Stimulated activated CD4-positive, alpha-beta T cell treated with anti-CD3 and anti-CD28 coated beads, Interleukin-15, amount 100 ng/mL, for 1 hour (primary cell): ENCODE measurements at places on chromosomes 1 and 21.

DNA sequence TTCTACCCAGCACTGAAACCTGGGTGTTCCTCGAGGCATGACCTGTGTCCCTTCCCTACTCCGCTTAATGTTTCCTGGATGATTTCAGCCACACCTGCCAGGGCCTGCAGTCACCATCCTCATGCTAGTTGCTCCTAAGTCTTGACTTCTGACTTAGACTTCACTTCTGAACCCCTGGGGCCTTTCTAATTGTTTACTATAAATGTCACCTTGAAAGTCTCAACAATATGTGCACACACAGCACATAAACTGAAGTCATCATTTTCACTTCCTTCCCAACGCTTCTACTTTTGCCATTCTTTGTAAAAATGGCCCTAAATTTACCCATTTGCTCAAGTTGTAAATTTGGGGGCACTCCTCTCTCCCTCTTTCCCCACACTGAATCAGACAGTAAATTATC is 141.1 kb downstream of the DYRK1A start:
- DNase-seq = no peak

GRCh38 chr1:31955917-31956736 is 18.0 kb upstream of the PTP4A2 start:
- DNase-seq = peak; percentile 60

- DNase-seq = no peak
These were observed 12.8 kb downstream of the UTP25 start for GRCh38 chr1:209840611-209841010.

DNA sequence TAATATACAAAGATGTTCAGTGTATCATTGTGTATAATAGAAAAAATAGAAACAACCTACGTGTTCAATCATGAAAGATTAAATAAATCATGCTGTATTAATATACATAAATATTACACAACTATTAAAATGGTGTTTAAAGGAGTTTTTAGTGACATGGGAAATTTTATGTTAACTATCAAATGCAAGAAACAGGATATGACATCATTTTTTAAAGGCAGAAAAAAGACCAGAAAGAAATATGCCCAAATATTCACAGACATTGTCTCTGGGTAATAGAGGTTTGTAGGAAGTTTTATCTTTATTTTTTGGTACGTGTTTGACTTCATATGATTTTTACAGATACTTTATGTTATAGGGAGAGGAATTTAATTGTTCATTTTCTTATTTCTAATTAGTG is 34.0 kb downstream of the NPHS2 start:
- DNase-seq = no peak

- DNase-seq = no peak
These were observed 14.9 kb downstream of the PCP4L1 start for GRCh38 chr1:161273402-161273801.

DNA sequence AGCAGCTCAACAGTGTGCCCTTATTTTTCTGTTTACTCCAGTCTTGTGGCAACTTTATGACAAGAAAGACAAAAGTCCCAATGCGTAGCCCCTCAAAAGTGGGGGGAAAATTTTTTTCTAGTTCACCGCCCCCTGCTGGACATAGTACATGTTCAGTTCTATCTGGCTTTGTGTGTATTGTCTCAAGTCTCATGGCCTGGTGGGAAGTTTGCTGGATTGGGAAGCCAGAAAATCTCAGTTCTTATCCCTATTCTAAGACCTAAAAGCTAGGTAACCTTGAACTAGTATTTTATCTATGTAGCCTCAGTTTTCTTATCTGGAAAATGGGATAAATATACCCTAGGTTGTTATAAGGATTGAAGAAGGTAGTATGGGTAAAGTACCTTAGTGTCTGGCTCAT is 55.8 kb upstream of the LDLRAP1 start:
- DNase-seq = no peak

DNA sequence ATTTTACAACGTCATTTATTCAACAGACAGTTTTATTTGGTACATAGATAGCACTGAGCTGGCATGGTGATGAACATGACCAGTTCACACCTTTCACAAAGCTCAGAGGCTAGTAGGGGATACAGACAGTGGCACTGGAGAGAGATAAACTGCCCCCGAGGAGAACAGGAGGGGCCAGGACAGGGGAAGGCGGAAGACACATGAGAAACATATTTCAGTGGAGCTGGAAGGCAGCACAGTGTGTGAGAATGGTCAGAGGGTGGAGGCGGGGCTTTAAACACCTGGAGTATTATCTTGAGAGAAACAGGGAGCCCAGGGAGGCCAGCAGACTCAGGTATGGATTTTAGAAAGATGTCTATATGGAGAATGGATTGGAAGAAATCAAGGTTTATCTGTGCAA is 49.5 kb downstream of the CHML start:
- no peak for DNase-seq

GRCh38 chr1:202282596-202283283 is 59.0 kb downstream of the UBE2T start:
- no peak for DNase-seq

DNA sequence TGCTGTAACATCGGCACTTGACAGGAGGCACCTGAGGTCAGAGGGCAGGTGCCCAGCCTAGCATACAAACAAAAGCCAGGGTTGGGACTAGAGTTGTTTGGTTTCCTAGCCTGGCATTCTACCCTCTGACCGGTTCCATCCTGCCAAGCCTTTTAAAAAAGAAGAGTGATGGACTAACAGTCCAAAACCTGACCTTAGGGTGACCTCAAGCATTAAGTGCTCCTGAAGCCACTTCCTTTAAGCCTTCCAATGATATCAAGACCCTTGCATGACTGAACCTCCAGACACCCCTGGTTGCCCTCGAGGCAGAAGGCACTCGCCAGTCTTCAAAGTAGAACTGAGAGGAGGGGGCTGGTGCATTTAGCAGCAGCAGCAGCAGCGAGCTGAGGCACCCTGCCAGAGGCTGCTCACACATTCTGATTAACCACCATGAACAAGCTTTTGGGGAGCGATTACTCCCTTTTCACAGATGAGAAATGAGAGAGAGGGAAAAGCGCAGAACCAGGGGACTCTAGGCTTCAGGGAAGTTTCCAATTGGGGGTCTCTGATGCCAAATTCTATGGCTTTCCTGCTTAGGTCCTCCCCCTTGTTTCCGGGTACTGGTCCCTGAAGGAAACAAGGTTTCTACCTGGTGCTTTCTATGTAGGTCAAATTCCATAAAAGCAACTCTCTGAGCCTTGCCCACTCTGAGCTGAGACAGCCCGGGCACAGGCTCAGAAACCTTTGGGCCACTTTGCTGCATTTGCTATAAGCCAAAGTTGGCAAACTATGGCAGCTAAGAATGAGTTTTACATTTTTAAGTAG is 9.2 kb downstream of the SLC2A1 start:
- no peak for DNase-seq

GRCh38 chr21:45506241-45506817 is 35.9 kb downstream of the SLC19A1 start:
- DNase-seq = no peak

DNA sequence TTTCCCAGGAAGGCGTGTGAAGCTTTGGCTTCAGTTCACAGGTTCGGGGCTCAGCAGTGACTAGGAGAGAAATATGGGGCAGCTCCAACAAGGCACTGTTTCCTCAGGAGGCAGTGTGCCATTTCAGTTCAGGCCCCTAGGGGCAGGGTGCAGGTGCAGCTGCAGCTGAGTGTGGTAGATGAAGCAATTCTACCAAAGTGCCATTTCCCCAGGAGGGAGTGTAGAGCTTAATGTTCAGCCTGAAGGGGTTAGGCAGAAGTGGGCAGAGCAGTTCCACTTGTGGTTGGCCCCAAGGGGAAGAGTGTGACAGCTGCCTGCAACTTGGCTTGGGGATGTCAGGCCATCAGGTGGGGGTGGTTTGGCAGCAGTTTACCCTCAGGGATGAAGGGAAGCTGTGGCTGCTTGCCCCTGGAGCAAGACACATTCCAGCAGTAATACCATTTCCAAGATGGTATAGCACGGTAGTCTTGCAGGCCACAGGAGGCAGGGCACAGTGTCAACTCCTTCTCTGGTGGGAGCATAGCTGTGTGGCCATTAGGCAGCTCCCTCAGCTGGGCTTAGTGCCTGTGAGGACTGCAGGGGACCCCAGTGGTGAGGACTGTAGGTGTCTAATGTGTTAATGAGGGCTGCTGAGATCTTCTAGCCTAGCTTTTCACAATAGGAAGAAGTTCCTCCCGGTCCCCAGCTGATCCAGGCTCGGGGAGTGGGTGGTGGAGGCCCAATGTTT is 34.7 kb downstream of the RGSL1 start:
- no peak for DNase-seq

DNA sequence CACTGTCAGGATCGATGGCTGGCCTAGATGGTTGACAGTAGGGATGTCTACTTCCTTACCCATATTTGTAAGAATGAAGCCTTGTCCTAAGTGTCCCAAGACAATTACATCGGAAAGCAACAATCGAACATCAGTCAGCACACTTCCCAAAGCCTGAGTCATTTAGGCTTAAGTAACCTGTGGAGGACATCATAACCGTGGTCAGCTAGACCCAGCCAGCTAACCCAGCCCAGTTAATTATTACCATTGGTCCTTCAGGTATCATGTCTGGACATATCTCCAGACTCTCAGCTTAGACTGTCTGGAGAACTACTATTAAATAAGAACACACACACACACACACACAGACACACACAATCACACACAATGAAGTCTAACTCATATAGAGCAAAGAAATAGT is 264.7 kb downstream of the TRABD2B start:
- no peak for DNase-seq

- no peak for DNase-seq
These were observed 350.3 kb upstream of the LYPLAL1 start for GRCh38 chr1:218823291-218823900.

DNA sequence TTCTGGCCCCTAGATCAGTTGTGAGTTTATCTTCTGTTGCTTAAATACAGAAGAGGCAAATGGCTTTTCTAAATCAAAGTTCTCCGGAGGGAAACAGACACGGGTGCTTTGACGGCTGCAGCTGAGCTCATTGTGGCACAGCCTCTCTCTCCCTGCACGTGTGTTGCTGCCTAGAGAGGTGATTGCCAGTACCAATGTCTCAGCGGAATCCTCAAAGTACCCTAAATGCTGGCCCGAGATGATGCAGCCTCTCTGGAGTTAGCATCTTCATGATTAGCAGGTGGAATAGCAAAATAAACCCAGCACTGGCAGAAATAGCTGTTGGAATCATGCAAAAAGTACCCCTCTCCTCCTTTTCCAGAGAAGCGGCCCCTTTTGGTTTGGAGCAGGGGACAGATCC is 192.2 kb downstream of the PRDM2 start:
- DNase-seq = no peak

DNA sequence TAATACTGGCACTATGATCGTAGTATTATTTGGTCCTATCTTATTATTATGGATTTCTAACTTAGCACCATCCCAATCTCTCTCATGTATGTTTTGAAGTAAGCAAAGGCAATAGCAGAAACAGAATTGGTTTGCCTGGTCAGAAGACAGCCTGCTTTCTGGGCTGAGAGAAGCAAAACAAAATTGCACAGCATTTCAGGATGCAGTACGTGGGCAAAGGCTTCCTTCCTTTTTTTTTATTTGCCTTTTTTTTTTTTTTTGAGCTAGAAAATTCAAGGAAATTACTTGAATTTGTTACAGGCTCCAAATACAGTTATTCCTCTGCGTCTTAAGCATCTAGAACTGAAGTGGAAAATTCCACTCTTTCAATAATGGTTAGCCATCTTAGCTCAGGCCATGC is 8.8 kb downstream of the CDA start:
- no peak for DNase-seq

DNA sequence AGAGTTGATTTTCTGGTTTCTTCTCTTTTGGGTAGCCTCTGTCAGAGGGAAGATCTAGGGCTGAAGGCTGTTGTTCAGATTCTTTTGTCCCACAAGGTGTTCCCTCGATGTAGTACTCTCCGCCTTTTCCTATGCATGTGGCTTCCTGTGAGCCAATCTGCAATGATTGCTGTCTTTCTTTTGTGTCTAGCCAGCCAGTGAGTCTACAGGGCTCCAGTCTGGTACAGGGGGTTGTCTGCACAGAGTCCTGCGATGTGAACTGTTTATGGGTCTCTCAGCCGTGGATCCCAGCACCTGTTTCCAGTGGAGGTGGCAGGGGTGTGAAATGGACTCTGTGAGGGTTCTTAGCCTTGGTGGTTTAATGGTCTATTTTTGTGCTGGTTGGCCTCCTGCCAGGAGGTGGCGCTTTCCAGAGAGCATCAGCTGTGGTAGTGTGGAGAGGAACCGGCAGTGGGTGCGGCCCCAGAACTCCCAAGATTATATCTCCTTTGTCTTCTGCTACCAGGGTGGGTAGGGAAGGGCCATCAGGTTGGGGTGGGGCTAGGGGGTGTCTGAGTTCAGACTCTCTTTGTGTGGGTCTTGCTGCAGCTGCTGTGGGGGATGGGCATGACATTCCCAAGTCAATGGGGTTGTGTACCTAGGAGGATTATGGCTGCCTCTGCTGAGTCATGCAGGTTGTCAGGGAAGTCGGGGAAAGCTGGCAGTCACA is 81.3 kb upstream of the C21orf91 start:
- DNase-seq = no peak

DNA sequence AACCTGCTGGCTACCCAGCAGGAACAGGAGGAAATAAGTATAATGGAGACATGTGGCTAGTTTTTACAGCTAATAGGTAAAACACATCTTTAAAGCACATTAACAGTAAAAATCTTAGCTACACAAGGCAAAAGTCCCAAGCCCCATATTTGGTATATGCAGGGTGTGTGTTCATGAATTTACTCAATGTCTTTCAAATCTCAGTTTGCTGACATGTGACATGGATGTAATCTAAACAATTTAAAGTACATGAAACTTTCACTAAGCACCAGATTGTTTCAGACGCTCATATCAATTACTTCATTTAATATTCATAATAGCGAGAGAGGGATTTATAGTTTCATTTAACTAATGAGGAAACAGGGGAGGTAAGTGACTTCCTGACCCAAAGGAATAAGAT is 3.9 kb downstream of the TACSTD2 start:
- DNase-seq = no peak

GRCh38 chr1:119385650-119386049 is 17.1 kb downstream of the HAO2 start:
- DNase-seq = no peak

GRCh38 chr1:19073311-19074186 is 117.1 kb upstream of the IFFO2 start:
- DNase-seq = no peak
